ENCODE measurements at places on chromosomes 11 and 22.

DNA sequence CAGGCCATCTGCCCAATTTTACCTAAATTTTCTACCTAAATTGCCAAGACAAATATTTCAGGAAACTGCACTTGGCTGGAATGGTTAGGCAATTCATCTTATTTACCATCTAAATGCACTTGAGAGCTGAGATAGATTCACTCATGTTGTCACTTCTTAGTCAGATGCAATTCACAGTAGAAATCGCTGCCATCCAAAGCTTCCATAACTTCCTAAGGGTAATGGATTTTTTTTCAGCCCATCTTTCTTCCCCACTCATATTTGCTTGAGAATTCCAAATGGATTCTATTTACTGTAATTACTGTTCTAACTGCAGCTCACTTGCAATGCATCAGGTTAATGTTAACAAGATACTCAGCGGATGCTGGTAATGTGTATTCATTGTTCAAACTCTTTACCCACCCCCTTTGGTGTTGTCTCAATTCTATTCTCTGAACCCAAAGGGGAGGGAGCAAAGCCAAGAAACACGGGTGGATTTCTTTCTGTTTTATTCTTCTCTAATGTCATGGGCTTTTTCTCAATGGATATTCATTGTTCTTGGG is 96.0 kb downstream of the TENM4 start:
- DNase-seq, result no peak

GRCh38 chr11:12266943-12267342 is 110.4 kb upstream of the PARVA start:
- no peak for DNase-seq

DNA sequence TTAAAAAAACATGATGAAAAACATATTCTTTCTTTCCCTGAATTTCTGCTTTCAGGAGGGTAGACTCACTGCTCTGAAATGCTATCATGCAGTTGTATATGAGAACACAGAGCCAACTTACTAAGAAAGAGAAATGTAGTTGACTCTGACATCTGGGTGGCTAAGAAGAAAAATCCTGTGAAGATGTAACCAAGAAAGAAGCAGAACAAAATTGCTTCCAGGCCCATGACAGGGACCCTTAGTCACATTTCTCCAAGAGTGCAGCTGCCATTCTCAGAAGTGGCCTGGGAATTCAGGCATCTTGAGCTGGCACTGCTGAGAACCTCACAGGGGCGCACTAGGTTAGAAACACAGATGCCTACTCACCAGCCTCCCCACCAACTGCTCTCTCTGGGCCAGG is 73.6 kb downstream of the RPL27A start:
- DNase-seq, result no peak

DNA sequence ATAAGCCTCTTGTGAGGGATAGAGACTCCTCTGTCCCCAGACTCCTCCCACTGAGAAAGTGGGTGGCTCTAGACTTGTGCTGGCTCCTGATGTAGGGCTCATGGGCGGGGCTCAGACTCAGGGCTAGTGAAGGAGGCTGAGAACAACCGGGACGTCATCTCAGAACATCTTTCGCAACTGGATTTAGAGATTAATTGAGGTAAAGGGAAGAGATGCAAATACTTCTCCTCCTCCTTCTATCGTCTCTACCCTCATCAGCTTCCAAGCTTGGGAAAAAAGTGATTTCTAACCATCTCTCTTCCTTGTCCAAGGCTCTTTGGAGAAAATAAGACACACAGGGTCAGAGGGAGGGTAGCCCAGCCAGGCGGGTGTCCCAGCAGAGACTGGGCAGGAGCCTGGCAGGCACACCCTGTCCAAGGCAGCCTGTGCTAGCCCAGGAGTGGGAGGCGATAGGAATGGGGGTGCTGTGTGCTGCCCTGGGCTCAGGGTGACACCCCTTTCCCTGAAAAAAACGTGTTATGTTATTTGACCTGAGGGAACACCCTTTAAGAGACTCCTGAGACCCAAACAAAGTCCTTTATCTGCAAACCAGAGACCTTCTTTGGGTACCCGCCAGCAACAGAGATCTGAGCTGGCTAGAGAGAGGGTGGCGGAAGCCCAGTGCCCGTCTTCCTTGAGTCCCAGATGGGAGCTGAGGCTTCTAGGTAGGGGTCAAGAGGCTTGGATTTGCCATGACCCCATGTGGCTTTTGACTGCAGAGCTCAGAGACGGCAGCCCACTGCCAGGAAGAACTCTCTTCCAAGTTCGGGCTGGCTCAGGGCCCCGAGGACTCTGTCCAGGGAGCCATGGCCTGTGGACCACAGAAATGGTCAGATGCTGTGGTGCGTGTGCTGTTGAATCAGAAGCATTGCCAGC is 160.9 kb downstream of the ADAMTS15 start:
- no peak for DNase-seq

- peak; percentile 60 for DNase-seq
Measured at GRCh38 chr11:20854215-20854955, 185.0 kb downstream of the NELL1 start.

GRCh38 chr22:41816871-41817270 is 16.0 kb upstream of the SREBF2 start:
- DNase-seq, result no peak

DNA sequence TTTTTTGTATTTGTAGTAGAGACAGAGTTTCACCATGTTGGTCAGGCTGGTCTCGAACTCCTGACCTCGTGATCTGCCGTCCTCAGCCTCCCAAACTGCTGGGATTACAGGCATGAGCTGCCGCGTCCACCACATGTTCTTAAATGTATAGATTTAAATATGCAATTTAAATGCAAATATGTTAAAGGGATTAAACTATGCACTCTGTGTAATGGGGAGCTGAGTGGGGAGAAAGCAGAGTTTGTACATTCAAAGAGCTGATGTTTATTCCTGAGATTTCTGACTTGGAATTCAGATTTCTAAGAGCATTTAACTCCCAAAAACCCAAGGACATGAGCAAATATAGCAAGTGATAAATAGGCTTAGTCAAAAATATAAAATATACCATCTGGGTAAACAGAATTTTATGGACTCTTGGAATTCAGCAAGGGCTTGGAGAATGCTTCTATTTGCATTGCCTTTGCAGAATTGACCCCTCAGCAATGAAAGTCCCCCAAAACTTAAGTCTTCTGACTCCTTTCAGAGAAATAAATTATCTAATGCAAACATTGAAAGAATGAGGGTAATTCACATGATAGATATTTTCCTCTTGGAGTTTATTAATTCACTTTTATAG is 170.6 kb downstream of the LUZP2 start:
- DNase-seq, result no peak

- no peak for DNase-seq
Measured at GRCh38 chr11:65452806-65453490, 30.4 kb downstream of the NEAT1 start.

GRCh38 chr11:66559142-66559865 is 9.1 kb downstream of the CTSF start:
- no peak for DNase-seq

DNA sequence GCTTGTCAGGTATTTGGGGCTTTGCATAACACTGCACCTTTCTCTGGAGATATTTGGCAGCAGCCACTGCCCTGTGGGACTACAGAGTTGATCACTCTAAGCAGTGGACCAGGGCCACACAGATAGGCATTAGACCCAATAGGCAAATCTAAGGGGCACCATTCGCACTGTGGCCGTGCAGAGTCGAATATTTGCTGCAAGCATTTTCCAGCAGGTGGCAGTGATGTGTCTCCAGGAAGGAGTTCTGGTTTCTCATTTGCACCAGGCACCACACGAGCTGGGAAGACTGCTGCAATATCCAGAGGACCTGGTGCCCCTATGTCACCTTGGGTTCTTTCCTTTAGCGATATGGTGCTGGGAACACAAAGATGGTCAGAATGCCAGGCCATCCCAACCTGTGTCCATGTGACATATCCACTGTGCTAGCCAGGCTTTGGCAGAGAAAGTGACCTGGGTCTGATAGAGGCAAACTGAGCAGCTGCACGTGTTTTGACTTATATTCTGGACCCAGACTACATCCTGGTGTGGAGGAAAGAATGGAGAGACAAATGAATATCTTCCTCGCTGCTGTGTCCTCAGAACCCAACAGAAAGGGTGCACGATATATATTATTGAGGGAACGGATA is 318.7 kb downstream of the BUD13 start:
- peak; percentile 62 for DNase-seq

DNA sequence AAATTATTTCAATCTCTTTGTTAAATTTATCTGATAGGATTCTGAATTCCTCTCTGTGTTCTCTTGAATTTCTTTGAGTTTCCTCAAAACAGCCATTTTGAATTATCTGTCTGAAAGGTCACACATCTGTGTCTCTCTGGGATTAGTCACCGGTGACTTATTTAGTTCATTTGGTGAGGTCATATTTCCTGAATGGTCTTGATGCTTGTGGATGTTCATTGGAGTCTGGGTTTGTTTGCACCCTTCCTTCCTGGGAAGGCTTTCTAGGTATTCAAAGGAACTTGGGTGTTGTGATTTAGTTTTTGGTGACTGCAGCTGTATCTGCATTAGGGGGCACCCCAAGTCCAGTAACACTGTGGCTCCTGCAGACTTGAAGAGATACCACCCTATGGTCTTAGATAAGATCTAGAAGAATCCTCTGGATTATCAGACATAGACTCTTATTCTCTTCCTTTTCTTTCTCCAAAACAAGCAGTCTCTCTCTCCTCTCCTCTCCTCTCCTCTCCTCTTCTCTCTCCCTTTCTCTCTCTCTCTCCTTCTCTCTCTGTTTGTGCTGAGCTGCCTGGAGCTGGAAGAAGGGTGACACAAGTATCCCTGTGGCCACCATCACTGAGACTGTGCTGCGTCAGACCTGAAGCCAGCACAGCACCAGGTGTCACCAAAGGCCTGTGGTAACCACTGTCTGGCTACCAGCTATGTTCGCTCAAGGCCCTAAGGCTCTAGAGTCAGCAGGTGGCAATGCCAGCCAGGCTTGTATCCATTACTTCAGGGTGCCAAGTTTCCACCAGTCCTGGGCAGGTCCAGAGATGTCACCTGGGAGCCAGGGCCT is 3.3 kb upstream of the HEPN1 start:
- no peak for DNase-seq

DNA sequence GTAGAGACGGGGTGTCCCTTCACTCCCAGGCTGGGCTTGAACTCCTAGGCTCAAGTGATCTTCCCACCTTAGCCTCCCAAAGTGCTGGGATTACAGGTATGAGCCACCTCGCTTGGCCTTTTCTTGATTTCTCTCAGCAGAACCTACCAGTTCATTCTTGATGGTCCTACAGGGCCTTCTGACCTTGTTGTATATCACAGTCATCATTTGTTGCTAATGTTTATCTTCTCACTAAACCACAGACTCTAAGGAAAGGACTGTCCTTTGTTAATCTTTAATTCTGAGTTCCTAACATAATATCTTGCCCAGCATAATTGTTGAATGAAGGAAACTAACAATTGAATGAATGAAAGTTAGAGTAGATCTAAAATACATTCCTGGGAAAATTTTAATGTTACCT is 22.0 kb upstream of the ZC3H12C start:
- no peak for DNase-seq

DNA sequence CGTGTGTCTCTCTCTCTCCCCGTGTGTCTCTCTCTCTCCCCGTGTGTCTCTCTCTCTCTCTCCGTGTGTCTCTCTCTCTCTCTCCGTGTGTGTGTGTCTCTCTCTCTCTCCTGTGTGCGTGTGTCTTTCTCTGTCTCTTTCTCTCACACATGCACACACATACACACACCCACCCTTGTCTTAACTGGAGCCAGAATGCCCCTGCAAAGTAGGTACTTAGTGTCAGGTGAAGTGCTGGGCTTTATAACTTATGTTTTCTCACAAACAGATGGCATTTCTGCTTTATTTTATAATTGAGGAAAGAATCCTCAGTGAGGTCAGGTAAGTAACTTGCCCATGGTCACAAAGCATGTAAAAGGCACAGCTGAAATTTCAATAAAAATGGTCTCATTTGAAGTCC is 106.0 kb downstream of the CSNK2A3 start:
- DNase-seq, result no peak

DNA sequence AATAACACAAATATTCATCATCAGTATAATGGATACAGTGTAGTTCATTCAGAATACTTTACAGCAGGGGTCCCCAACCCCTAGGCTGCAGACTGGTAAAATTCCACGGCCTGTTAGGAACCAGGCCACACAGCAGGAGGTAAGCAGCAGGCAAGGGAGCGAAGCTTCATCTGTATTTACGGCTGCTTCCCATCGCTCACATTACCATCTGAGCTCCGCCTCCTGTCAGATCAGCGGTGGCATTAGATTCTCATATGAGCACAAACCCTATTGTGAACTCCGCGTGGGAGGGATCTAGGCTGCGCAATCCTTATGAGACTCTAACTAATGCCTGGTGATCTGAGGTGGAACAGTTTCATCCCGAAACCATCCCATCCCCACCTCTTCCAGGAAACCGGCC is 125.1 kb downstream of the SERGEF start:
- peak; percentile 14 for DNase-seq

Data from left kidney (tissue), 8 donors.